ENCODE measurements at places on chromosomes 13 and 19.
A peak's percentile ranks its signal among the peaks of the same experiment; 100 is the strongest.

DNA sequence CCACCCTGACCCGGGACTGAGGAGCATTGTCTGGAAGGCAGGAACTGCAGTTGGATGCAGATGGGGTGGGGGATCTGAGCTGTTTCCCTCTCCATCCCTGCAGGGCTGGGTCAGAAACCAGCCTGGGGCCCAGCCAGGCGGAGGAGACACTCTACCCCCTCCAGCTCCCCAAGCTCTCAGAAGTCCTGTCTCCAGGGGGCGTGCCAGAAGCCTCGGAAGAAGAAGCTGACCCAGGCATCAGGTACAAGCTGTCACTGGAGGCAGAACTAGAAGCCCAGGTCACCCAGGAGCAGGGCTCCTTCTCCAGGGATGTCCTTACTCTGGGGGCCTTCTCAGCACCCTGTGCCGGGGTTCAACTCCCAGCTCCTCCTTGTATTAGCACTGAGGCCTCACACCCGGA, 15.5 kb downstream of the SIX5 start:
- no peak for DNase-seq

- DNase-seq, result peak; percentile 57
Measured at GRCh38 chr19:45973553-45974338, at the start of gene NOVA2. Gene NOVA2, minus strand, starts transcription at chr19:45973865. Its CDS starts 514 bp downstream, at chr19:45973351.

- DNase-seq, result no peak
Measured at GRCh38 chr13:86193281-86193680, 394.1 kb upstream of the SLITRK6 start.

- DNase-seq, result no peak
Measured at GRCh38 chr13:44403461-44404056, 29.9 kb downstream of the SERP2 start.

- no peak for DNase-seq
Measured at GRCh38 chr13:64925284-64925683, 2304.9 kb downstream of the PCDH9 start.

GRCh38 chr19:56348289-56348877, 33.7 kb upstream of the ZSCAN5A start:
- DNase-seq, result no peak

DNA sequence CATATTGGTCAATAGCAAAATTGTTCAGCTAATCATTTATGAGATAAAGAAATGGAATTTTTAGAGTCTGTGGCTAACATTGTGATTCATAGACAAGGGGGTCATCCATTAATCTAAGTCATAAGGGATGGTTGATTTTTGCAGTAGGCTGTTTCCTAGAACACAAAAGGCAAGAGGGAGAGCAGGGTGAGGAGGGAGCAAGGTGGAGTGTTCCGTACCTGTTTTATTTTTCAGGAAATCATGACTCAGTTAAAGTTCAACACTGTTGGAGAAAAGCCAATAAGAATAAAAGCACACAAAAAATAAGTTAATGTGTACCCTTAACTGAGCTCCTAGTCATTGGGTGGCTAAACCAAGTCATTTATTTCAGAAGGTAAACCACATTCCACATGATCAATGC, 512.4 kb upstream of the ATXN8OS start:
- no peak for DNase-seq

DNA sequence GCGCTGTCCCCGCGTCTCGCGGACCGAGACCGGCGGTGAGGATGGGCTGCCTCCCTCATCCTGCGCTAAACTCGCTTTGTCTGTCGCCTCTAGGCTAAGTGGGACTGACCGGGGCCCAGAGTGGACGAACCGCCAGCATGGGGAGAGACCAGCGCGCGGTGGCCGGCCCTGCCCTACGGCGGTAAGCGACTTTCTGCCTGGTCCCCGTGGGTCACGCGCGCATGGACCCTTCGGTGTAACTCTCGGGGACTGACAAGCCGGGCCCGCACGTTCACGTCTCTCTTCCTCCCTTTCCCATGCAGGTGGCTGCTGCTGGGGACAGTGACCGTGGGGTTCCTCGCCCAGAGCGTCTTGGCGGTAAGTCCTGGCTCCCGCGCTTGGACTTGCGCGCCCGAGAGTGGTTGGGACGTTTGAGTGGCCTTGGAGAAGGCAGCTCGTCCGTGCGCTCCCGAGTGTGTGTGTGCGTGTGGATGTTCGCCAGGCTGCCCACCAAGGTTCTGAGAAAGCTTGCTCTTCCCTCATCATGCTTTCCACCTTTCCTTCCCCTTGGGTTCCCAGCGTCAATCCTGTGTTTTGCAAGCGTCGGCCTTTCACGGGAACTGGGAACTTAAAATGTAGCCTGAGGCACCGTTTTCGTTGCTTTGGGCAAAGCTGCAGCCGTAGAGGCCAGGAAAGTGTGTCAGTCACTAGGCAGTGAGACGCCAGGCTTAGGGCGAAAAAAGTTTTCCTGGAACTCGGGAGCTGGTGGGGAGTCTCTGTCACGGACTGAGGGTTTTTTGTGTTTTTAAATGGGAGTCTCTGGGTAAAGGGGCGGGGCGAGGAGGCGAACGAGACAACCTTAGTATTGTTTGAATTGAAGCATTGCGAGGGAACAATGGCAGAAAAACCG, 927 bp downstream of the COL4A2 start:
- DNase-seq, result peak; percentile 73

DNA sequence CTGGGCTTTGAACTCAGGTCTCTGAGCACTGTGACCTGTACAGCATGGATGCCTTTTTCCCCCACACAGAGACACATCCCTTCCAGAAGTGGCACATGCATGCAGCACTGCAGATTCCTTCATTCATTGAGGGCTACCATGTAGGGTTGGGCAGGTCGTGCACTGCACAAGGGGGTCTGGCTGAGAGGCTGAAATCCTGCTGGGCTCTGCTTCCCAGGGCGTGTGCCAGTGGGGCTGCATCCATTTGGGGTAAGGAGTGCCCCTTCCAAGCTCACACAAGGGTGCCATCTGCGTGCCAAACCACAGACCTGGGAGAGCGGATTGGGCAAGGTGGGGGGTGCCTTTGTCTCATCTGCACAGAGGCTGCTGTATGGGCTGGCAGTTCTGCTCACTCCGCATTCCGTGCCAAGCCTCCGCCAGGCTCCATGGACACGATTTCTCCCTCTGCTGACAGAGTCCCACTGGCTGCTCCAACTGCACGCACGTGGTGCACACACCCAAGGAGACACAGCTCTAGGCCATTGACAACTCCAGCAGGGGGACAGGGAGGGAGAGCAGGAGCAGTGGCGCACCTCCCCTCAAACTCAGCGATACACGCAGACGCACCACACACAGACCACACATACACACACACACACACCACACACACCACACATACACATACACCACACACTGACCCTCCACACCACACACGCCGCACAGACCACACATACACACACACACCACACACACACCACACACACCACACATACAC, 4.5 kb upstream of the SHISA7 start:
- DNase-seq, result no peak

Data from left hindlimb (tissue), 1 donor.